Colonic mucosa (tissue), 4 donors: ENCODE measurements at places on chromosomes 11 and 22.

- DNase-seq: no peak
Observed at GRCh38 chr22:36985211-36985889, 33.9 kb downstream of the TST start.

GRCh38 chr11:82270870-82271269 is 462.8 kb downstream of the FAM181B start:
- DNase-seq: no peak

GRCh38 chr11:47451990-47452389 is 3.1 kb upstream of the RAPSN start:
- DNase-seq: no peak

- DNase-seq: no peak
Observed at GRCh38 chr11:14567064-14567651, 47.0 kb upstream of the PSMA1 start.

GRCh38 chr11:67268081-67268961 is 2.0 kb downstream of the GRK2 start:
- no peak for DNase-seq

DNA sequence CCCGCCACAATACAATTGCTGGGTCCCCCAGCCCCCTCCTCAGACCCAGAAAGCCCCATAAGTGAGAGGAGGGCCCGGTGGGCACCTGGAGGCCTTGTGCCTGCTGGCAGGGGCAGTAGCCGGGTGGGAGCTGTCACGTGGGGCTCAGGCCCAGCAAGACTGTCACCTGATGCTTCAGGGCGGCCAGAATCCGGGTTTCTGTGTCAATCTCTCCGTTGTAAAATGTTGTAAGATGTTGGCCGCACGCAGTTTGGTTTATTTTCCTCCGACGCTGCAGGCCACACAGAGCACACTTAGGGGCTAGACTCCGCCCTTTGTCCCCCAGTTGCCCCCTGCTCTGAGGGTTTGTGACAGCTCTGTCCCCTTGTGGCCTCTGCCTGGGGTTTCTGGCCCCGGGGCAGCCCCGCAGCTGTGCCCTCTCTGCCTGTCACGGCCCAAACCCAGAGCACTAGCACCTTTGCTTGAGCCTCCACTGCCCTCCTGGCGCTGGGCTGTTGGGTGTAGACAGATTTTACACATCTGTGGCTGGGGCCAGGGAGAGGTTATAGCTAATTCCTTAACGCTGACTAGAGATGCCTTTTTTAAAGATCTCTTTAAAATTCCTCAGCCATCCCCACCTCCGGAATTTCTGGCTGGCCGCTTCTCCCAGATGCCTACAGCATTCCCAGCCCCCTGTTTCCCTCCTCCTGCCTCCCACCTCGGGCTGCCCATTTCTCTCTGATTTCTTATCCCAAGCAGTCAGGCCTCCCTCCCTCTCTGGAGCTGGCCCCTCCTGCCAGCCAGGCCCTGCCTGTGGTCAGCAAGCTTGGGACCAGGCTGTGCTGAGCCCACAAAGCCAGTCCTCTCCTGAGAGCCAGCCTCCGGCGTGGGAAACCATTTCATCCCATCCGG is 3.2 kb upstream of the PRR5 start:
- DNase-seq: no peak

GRCh38 chr11:2870969-2871680 is 14.4 kb downstream of the CDKN1C start:
- DNase-seq: no peak

DNA sequence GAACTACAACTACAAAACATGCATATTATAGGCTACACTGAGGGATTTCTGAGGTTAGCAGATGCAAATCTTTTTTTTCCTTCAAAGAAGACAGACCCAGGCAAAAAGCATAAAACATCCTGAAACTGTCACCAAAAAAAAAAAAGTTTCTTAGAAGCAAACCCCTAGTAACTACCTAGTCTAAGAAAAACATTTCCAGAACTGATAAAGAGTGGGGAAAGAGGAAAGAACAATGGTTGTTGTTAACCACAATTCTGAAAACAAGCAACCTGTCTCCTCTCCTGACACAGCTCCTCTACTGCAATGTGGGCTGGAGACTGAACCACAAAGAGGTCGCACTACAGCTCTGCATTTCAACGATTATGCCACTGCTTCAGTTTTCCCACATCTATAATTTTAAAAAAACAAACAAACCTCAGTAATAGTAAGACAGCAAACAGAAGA is 15.0 kb downstream of the DENND5A start:
- DNase-seq: no peak

- no peak for DNase-seq
Observed at GRCh38 chr11:35272391-35272902, 133.5 kb downstream of the CD44 start.

GRCh38 chr11:131678658-131679340 is 308.4 kb downstream of the NTM start:
- no peak for DNase-seq

- DNase-seq: no peak
Observed at GRCh38 chr22:23199159-23199558, 18.9 kb downstream of the BCR start.

GRCh38 chr11:6623391-6624363 is 4.5 kb upstream of the TPP1 start:
- DNase-seq: no peak

DNA sequence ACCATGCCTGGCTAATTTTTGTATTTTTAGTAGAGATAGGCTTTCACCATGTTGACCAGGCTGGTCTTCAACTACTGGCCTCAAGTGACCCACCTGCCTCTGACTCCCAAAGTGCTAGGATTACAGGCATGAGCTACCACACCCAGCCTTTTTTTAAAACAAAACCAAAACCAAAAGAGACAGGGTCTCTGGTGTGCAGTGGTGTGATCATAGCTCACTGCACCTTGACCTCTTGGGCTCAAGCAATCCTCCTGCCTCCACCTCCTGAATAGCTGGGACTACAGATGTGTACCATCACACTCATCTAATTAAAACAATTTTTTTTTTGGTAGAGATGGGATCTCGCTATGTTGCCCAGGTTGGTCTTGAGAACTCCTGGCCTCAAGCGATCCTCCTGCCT is 77.7 kb downstream of the PTPRJ start:
- no peak for DNase-seq

- peak; percentile 80 for DNase-seq
Observed at GRCh38 chr11:63916837-63917691, at the start of gene RCOR2. Gene RCOR2 (minus strand): TSS chr11:63917164. CDS start chr11:63916456, 708 bp downstream.

DNA sequence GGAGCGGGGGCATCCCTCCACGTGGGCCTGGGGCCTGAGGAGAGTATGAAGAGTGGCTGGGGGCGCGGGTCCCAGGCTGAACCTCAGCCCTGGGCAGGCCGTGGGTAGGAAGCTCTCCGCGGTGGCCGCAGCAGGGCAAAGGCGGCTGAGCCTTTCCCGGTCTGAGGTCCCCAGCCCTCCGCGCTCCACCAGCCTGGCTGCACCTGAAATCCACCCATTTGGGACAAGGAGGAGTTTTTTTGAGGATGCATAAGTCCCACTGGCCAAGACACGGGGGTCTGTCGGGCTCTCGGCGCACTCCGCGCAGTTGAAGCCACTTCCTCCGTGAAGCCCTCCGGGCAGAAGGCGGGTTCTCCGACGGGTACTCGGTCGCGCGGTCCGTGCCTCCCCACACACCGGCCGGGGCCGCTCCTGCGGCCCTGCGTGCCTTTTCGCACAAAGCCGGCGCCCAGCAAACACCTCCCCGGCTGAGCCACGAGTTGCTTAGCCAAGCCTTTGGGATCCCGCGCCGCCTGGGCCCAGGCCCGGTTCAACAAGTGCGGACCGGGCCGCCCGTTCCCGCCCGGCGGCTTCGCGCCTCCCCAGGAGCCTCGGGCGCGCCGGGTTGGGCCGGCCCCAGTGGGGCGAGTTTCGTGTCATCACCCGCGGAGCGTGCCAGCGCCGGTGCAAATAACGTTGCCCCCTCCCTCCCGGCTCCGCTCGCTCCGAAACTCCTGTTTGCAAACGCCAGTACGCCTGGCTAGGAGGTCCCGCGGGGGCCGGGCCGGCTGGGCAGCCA is 666 bp upstream of the OVOL1 start:
- DNase-seq: no peak

- DNase-seq: no peak
Observed at GRCh38 chr11:16505481-16505880, 149.1 kb upstream of the SOX6 start.

DNA sequence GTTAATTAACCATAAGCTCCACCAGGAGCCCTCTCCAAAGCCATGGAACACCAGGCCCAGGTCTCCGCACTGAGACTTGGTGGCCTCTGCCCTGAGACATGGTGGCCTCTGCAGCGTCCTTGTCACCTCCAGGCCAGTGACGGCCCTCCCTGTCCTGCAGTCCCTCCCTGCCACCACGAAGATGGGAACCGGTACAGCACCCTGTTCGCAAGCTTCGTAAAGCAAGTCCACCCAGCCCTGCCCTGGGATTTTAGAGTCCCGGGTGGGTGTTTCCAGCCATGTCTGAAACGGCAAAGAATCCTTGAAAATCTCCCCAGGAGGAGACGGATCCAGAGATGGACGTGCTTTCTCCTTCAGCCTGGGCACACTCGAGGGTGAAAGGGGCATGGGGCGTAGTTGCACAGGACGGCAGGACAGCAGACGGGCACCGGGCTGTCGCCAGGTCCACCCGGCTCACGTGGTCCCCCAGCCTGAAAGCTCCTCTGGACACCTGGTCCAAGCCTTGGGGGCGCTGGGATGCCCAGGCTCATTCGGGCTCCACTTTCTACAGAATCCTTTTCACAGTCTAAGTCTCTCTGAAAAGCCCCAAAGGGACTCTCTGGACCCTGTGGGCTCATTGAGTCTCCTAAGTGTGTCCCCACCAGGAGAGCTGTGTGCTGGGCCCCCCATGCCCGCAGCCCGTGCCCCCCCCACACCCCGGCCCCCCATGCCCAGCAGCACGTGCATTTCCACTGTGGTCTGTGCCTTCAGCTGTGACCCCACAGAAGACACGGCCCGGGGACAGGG is 456.2 kb downstream of the BRD1 start:
- DNase-seq: peak; percentile 6

DNA sequence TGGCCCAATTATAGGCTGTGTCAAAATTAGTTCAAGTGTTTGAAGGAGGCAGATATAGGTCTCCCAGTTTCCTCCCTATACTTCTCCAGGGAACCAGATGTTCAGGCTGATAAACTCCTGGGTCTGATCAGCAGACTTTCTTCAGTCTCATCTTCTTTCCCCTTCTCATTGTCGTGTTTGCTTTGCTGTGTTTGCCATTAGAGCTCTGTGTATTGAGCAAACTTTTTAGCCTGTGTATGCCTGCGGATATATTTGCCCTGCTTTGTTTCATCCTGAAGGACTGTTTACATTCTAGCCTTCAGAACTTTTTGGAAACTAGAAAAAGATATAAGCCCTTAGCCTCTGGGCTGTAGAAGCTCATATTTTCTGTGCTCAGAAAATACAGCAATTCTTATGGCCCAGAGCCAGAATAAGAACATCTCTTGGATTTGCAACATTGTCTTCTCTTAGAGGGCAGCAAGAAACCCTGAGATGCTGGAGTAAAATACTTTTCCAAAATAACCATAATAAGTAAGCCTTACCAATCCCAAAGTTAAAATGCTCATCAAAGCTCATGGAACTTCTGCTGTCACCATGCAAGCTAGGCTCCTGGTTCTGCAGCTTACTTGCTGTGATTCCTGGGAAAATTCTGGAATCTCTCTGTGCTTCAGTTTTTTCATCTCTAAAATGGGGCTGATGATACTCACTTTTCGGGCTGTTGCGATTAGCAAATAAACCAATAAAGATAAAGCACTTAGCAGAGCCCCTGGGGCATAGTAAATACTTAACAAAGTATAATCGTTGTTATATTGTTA is 34.1 kb upstream of the ME3 start:
- no peak for DNase-seq

DNA sequence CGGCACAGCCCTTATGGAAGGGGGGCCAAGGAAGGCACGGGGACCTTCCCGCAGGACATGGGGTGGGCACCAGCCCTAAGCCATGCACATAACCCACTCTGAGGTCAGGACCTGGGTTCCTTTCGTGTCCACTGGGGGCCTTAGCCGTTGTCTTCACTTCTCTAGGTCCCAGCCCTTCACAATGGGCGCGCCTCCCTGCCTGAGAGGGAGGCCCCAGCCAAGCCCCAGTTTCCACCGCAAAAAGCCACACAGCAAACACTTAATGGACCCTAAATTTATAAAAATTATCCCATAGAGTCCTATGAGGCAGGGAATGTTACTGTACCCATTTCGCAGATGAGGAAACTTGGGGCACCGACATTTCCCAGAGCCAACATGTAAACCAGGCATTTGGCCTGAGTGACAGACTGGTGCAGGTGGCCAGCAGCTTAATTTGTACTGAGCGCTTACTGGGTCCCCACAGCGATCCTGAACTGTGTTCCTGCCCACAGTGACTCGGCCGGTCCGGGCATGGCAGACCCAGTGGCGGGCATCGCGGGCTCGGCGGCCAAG is 1.2 kb downstream of the GAS2L1 start:
- peak; percentile 31 for DNase-seq

DNA sequence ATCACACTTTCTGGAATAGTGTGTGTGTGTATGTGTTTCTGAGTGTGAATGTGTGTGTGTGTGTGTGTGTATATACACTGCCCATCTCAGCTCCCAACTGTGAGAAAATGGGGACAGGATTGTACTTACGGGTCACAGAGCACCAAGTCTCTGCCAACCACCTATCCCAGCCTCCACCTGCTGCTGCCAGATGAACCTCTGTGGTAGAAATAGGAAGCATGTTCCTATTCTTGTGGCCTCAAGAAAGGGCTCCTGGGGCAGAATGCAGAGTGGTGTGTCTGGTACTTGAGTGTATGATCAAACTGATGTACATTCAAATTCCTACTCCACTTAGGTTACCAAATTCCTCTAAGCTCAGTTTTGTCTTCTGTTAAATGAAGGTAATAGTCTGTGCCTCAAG is 14.6 kb downstream of the UBASH3B start:
- DNase-seq: no peak

DNA sequence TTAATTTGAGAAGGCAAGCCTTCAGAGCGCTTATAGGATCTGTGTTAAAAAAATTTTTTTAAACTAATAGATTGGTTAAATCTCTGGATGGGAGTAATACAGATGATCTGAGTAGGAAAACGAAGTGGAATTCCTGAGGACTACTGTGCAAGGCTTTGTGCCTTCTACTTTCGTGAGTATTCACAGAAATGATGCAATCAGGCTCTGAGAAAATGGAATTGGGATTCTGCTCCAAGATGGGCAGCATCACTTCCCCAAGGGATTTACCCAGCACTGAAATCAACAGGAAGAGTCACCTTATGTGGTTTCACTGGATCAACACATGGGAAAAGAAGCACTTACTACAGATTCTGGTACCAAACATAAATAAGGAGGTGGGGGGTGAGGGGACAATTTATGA is 12.5 kb downstream of the KMT5B start:
- no peak for DNase-seq

GRCh38 chr11:1060852-1061616 is 13.6 kb upstream of the MUC2 start:
- peak; percentile 93 for DNase-seq
